ENCODE measurements at places on chromosomes 6 and 20.
A peak's percentile ranks its signal among the peaks of the same experiment; 100 is the strongest.

- DNase-seq = no peak
These were observed 4.5 kb downstream of the IDH3B start for GRCh38 chr20:2659547-2659946.

GRCh38 chr6:30325150-30325872 lies 1.4 kb upstream of the TRIM39 start:
- DNase-seq = no peak

DNA sequence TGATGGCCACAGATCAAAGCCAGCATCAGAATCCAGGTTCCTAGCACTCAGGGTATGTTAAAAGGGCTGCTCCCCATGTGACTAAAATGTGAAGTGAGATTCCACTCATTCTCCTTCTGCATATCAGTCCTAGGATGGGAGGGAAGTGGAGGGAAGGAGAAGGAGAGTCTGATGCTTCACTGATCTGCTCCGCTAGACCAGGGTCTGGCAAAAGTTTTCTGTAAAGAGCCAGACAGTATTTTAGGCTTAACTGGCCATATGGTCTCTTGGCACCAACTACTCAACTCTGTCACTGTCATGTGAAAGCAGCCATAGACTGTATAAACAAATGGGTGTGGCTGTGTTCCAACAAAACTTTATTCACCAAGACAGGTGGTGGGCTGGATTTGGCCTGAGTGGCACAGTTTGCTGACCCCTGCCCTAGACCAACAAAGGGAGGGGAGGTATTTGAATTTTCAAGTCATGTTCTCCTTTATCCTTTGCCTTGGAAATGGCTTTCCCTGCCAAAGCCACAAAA lies 22.6 kb downstream of the GHRH start:
- DNase-seq = no peak

GRCh38 chr6:39047434-39048327 lies 900 bp upstream of the GLP1R start:
- DNase-seq = no peak

- DNase-seq = no peak
These were observed 155.0 kb downstream of the TMEM200A start for GRCh38 chr6:130520801-130521200.

DNA sequence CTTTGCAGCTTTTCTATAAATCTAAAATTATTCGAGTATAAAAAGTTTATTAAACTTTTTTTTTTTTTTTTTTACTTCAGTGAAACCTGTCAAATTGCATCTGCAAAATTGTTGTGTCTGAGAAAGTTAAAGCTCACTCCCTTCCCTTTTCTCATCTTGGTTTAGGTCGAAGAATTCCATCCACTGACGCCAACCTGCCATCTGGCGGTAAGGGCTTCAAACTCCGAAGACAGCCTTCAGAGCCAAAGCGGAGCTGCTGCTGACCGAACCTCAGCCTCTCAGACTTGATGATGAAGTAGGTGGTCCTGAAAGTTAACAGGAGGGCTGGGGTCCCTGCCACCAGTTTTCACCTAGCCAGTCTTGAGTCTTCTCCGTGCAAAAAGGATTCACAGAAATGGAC lies 29.6 kb upstream of the VAPB start:
- DNase-seq = no peak

DNA sequence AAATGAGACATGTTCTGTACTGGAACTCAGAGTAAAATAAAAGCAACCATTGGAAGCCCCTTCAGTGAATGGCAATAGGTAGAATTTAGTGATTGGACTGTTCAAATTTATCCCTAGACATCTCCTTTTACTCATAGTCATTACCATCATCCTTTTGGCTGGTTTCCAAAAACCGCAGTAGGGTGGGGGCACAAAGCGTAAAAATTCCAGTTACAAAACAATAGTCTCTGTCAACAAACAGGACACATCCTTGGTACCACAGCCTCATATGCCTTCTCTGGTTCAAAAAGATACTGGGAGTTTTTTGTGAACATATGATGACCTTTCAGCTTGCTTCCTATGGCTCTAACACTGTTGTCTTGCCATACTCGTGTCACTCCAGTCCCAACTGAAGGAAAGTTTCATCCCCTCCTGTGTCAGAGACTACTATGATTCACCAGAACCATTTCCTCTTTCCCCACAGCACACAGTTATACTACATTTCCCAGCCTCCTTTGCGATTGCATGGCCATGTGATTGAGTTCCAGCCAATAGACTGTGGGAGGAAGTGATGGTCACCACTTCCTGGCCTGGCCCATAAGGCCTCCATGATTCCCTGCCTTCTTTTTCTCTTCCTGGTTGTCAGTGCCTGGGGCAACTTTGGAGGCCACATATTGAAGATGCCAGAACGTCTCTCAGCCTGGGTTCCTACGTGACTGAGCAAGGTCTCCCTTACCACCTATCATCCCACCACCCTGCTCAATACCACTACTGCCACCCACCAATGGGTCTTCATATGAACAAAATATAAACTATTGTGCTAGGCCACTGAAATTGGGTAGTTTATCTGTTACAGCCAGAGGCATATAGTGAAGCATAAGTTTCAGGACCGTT lies 162.4 kb downstream of the ID4 start:
- peak; percentile 36 for DNase-seq

- no peak for DNase-seq
These were observed 64.9 kb downstream of the CPNE5 start for GRCh38 chr6:36774331-36774730.

- no peak for DNase-seq
These were observed 16.5 kb upstream of the BHLHE23 start for GRCh38 chr20:63023071-63023935.

GRCh38 chr6:28683945-28684538 lies 158.4 kb downstream of the GPX5 start:
- peak; percentile 60 for DNase-seq

DNA sequence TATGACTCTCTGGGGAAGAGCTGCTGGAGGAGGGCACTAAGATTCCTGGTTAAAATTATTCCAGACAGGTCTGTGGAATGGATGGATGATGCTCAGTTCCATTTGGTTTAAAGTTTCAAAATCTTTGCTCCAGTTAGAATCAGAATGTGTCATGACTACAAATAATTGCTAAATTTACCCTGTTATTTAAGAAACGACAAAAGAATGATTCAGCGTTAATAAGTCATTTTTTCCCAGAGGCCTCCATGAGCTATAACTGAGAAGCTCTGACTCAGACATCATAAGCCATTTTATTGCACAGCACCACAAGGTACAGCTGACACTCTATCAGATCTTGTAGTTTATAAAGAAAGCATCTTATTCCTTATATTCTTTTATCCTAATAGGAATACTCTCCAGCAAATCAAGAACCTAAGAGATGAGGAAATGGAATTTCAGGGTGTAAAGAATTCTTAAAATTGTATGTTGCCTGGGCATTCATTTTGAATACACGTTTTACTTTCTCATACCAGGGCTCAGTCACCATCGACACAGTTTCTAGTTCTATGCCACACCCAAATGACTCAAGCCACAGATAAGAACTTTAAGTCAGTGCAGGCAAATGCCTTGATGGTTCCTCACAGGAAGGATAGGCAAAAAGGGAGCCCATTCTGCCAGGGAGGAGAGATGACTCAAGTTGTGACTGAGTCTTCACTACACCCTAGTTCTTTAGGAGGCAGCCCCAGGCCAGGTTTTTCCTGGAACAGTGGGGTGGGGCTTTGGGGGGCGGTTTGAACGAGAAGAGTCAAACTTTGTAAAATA lies 636.0 kb downstream of the MMUT start:
- DNase-seq = peak; percentile 99

DNA sequence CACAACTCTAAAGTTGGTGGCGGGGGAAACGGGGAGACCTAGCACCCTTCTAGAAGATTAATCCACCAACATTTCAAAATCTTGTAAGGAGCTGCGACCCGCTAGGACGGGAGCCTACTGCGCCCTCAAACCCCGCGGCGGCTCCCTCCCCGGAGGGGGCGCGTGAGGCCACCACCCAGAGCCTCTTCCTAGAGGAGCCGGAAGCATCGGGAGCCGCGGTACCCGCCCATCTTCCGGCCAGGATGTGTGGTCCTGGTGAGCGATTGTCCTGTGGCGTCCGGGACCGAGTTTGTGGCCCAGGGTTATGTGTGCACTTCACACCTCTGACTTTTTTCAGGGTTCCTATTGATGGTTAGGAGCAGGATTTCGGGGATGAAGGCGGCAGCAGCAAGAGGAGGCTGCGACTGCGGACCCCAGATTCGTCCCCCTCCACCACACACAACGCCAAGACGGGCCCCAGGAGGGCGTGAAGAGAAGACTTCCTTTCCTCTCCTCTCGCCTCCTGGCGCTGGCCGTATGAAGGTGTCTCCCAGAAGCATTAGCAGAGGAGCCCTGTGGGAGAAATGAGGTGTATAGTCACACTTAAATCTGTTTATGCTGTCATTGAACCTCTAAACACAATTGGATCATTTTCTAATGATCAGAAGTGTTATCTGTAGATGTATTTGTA lies 10.7 kb downstream of the ZNF165 start:
- DNase-seq = no peak

GRCh38 chr6:105320271-105320670 lies 82.6 kb downstream of the PREP start:
- no peak for DNase-seq

All from HCT116 (cell line).